Hematopoietic multipotent progenitor cell treated with erythropoietin and hydrocortisone succinate and interleukin-3 and kit ligand, for 4 days (in vitro differentiated cells): ENCODE measurements at places on chromosomes 11 and 22.
A peak's percentile ranks its signal among the peaks of the same experiment; 100 is the strongest.

GRCh38 chr11:46987183-46987582 is 50.6 kb downstream of the CSTPP1 start:
- no peak for DNase-seq

DNA sequence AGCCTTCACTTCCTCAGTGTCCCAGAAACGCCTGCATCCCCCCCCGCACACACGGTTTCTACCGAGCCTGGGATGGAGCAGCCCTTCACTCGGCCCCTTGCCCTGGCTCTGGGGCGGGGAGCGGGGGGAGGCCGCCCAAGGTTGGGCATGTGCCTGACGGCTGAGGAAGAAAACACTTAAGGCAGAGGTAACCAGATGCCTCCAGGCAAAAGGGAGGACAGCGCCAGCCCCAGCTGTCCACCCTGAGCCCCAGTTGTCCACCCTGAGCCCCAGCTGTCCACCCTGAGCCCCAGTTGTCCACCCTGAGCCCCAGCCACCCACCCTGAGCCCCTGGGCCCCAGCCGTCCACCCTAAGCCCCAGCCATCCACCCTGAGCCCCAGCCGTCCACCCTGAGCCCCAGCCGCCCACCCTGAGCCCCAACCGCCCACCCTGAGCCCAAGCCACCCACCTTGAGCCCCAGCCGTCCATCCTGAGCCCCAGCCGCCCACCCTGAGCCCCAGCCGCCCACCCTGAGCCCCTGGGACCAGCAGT is 3.8 kb upstream of the TTLL8 start:
- DNase-seq: peak; percentile 88

GRCh38 chr11:2555336-2555735 is 110.5 kb downstream of the KCNQ1 start:
- no peak for DNase-seq

DNA sequence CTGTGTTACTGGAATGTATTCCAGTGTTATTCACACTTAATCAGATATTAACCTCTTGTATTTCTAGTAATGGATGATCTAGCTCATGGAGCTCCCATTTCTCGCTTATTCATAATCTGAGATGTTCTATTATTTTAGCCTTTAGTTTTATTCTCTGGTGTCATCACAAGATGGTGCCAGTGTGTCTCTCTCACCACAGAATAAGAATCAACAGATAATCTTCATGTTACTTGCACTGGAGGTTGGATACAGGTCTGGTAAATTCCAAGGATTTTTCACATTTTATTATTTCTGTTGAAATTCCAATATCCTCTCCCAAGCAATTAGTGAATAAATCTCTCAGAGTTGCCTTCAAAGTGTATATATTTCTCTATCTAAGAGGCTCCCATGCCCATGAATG is 74.6 kb downstream of the CASP12 start:
- DNase-seq: no peak

- DNase-seq: no peak
Observed at GRCh38 chr11:27443227-27443626, 29.4 kb downstream of the LGR4 start.

- no peak for DNase-seq
Observed at GRCh38 chr11:83611031-83611430, 324.9 kb upstream of the CCDC90B start.

- no peak for DNase-seq
Observed at GRCh38 chr11:70618431-70619101, 220.2 kb downstream of the CTTN start.

GRCh38 chr11:1153951-1154493 is 3.7 kb upstream of the MUC5AC start:
- DNase-seq: no peak

GRCh38 chr22:37304595-37305343 is 22.5 kb downstream of the CYTH4 start:
- DNase-seq: peak; percentile 41

DNA sequence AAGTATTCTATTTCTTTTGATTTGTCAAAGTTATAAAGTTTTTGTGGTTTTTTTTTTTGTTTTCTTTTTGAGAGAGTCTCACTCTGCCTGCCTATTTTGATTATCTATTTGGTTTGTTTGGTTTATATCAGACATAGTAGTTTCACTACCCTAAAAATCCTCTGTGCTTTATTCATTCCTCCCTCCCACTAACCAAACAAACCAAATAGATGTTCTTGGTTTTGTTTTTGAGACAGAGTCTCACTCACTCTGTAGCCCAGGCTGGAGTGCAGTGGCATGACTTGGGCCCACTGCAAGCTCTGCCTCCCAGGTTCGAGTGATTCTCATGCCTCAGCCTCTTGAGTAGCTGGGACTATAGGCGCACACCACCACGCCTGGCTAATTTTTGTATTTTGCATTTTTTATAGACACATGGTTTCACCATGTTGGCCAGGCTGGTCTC is 67.9 kb downstream of the ENTHD1 start:
- DNase-seq: no peak

GRCh38 chr22:30178181-30179126 is 68.1 kb downstream of the LIF start:
- DNase-seq: peak; percentile 52

DNA sequence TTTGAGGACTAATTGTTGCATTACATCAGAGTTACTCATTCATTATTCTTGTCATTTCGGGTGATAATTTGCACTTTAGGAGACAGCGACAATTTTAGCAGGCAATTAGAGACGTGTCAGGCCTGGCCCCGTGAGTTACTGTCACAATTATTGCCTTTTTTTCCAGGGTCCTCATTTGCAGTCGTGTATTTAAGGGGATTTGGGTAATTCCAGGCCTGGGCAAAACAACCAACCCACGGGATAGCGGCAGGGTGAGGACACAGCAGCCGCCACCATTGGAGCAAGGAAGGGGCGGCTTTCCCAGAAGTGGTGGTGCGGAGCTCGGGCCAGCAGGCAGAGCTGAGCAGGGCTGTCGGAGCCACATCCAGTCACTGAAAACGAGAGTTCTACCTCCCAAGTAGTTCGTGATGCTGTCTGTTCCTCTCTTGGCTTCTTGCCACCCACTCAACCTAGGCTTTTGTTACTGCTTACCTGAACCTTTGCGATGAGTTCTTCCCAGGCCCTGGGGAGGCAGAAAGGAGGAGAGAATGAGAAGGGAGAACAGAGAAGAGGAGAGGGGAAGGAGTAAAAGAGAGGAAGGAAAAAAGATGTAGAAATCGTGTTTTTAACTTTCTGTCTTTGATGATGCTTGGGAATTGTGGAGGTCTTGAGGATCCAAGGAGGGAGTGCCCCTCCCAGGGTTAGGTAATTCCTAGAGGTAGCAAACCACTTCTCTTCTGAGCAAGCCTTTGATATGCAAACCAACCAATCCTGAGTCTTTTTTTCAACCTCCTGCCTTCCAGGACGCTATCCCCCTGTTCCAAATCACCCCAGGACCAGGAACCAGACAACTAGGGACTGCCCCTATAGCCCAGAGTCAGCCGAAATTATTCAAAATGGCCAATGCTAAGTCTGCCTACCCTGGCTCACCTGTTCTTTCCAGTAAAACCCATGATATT is 236.1 kb downstream of the MIAT start:
- DNase-seq: no peak

GRCh38 chr11:27699926-27700350 is 317 bp downstream of the BDNF start:
- no peak for DNase-seq

DNA sequence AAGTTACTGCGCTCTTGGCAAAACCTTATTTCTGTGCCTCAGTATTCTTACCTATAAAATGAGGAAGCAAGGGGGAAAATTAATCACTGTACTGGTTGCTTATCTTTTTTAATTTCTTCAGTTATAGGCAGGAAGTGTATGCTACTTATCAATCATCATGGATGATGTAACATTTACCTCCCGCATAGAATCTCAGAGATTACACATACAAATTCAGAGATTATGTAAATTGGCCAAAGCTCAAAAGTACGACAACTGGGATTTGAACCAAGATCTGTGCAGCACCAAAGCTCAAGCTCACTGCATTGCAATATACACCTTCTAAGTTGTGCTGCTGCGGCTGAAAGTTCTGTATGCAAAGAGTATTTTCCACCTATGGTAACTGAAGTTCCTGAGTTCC is 83.0 kb downstream of the PDHX start:
- peak; percentile 60 for DNase-seq
